MV-4-11 (cell line): ENCODE measurements at places on chromosomes 5 and 9.

- DNase-seq: no peak
Measured at GRCh38 chr5:27217155-27217956, 179.0 kb upstream of the CDH9 start.

DNA sequence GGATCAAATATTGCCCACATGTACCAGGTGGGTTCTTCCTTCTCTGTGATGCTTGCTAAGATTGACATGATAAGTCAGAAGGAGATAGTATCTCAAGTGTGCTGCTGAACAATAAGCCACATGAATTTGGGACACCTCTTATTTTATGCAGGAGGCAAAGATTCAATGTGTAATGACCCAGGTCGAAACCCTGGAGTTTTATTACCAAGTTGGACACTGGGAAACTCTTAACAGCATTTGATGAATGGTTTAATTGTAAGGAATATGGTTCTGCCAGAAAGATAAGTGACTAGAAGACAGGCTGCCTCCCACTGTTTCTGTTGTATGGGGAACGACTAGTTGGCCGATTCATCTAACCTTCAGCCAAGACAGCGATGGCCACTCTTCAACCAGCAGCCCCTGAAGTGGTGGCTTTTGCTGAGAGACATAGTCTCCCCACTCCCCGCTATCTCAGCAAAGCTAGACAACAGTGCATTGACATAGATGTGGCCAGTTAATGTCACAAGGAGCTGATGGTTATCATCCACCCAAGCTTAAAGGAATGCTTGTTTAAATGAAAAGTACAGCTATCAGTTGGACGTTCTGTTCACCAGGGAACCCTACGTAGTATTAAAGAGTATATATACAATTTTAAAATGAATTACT lies 407.7 kb downstream of the KDM4C start:
- DNase-seq: no peak

DNA sequence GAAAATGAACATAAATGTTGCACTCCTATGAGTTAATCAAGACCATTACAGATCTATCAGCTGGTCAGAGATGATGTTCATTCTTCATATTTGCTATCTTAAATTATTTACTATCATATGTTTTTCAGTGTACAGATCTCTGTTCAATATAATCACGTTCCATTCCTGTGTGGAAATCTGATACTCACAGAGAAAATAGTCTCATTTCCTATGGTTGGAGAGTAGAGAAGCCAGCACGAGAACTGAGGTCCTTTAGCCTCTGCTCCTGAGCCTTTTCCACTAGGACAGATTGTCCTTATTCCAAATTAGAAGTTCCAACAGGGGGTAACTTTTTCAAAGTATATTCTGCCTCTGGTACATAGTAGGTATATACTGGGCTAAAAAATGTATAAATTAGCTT lies 29.2 kb downstream of the UGCG start:
- no peak for DNase-seq

GRCh38 chr9:91814753-91815152 lies 135.3 kb downstream of the ROR2 start:
- DNase-seq: no peak

DNA sequence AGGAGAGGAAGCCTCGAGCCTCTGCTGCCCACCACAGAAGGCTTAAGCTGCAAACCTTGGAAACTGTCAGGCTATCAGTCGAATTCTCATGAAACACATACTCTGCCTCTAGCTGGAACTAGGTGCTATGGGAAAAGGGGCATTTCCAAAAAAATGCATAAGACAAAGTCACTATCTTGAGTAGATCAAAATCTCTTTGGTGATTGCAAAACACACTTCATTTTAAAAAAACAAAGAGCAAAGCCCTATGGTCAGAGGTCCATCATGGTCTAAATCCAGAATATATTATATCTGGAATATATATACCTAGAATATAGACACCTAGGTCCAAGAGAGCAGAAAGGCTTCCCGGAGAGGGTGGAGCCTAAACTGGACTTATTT lies 59.8 kb downstream of the ENC1 start:
- no peak for DNase-seq
